ENCODE measurements at places on chromosomes 13 and 19.

GRCh38 chr13:76875271-76875815 lies 10.9 kb downstream of the KCTD12 start:
- DNase-seq: no peak

DNA sequence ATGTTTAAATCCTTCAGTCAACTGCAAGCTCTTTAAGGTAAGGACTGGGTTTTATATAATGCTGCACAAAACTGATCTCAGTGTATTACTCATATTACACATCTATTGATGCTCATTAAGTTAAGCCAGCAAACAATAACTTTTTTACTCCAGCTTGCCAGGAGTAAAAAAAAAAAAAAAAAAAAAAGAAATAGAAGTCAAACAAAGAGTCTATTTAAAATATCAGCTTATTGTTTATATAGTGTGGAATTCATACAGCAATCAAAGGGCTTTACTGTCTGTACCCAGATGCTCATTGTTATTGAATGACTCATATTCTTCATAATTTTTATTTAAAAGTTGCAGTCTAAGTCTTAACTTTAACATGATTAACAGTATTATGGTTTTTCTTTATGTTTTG lies 21.8 kb upstream of the KBTBD7 start:
- DNase-seq: no peak

GRCh38 chr13:81388400-81388799 lies 1047.5 kb upstream of the SPRY2 start:
- DNase-seq: no peak

- DNase-seq: no peak
These were observed 74.2 kb downstream of the TRPM4 start for GRCh38 chr19:49231804-49232203.

DNA sequence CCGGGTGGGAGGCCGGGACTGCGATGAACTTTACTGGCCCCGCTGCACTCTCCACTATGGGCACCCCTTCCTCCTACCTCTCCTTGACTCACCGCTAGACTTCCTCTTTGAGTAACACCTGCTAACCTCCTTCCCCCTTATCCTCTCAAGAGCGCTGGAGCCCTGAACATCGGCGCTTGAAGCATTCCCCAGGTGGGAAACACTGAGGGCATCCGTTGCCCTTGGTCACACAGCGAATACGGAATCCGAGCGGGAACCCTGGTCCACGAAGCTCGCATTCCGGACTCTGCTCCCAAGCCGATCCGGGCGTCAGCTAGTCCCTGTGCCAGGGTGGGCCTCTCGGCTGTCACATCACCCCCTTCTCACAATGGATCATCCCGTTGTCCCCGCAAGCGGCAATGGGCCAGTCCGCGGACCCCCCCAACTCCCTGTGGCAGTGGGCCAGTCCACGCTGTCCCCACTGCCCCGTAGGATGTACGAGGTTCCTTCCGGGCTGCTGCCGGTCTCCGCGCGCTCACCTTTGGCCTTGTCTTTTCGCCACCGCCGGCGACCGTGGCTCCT lies 4.2 kb downstream of the LIPE start:
- no peak for DNase-seq

DNA sequence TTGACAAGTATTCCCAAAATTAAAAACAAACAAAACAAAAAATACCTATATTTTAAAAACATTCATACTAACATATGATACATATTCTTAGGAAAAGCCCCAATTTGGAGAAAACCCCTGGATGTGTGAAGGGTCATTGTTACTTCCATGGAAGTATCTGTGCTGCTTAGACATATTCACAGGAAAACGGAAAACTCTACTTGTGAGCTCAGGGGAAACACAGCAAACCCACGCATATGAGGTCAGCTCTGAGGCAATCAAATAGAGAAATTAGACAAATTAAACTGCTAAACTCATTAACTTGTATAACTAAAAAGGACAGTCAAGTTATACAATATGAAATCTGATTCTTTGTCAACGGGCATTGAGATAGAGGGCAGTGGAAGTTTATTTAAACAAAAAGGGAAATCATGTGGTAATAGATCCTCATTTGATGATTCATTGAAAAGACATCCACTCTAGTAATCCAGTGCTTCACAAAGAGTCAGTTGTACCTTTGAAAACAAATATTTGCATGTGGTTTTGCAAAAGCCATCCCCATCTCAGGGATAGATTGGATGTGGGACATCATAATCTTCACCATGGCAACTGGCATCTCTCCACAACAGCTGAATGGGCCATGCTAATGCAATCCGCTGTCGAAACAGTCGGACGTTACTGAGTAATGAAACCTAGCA lies 423.4 kb downstream of the ITGBL1 start:
- no peak for DNase-seq

DNA sequence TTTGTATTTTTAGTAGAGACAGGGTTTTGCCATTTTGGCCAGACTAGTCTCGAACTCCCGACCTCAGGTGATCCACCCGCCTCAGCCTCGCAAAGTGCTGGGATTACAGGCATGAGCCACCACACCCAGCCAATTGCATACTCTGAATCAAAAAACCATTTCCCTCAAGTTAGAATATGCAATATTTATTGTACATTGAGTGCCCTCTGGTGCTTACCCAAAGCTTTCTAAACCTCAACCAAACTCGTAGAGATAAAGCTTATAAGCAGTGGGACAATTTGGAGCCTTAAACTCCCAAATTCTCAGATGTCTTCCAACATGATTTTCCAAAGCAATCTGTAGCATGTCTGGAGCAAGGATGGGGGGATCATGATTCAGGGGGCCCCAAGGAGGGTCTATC lies 22.4 kb downstream of the RFXAP start:
- no peak for DNase-seq

DNA sequence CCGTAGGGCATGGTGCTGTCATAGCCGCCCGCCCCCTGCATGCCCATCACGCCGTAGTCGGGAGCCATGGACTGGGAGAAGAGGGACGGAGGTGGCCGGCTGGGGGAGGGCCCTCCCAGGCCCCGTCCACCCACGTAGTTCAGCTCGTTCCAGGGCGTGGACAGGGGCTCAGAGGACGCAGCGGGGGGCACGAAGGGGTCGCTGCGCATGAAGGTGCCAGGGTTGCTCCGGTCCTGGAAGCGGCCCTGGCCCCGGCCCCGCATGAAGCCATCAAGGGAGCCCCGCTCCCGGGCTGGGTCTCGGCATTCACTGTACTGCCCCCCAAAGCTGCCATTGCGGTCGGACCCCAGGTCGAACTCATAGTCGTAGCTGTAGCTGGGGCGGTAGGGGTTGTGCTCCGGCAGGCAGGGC lies 6.7 kb downstream of the AKAP8 start:
- no peak for DNase-seq

DNA sequence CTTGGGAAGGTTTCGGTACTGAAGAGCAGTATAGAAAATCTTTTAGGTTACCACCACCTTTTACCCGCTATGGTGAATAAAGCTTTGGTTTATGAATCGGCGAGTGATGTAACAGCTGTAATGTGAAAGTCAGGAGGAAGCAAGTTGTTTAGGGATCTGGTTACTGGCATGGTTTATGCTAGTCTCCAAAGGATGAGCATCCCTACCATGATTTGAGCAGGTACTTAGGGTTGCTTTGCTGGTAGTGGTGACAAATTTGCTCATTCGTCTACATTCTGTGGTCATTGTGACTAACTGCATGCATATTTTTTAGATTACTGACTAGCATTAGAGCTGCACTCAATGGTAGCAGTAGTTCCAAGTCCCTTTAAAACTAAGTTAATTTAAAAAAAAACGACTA lies 104.1 kb downstream of the FRY start:
- DNase-seq: no peak

Measured in activated T-helper 2 cell treated with anti-CD3 and anti-CD28 coated beads, Interferon-gamma antibody, Interleukin-2, Interleukin-4, amounts not matched to agents 10 μg/mL and 5 μg/mL and 100 μg/mL, durations not matched to agents 14 hours and 24 hours and 36 hours (primary cell).